ENCODE measurements at places on chromosomes 5 and 9.

DNA sequence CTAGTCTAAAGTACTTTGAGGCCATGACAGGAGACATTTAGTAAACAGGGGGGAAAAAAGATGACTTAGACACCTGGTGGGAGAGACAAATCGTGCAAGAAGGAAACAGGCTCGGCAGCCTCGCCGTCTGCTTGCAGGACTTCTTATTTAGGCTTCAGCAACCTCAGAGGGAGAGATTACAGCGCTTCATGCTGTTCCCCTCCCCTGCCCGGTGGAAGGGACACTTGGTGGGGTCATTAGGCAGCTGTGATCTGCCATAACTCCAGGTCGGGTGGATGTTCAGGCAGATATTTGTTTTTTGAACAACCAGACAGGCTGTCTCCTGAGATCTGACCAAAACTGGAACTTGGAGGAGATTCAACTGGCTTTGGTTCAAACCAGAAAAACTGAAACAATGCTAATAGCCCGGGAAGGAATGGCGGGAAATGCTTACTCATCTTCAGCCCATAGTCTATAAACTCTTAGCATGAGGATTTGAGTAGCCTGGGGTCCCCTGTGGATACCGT lies 38.1 kb upstream of the CD180 start:
- no peak for DNase-seq

- DNase-seq = no peak
Observed at GRCh38 chr9:34957492-34958410, at the start of gene PHF24. Gene PHF24, plus strand, starts transcription at chr9:34958285. Its CDS starts 13,014 bp downstream, at chr9:34971299.

- DNase-seq = no peak
Observed at GRCh38 chr9:130499804-130500263, 55.1 kb downstream of the ASS1 start.

DNA sequence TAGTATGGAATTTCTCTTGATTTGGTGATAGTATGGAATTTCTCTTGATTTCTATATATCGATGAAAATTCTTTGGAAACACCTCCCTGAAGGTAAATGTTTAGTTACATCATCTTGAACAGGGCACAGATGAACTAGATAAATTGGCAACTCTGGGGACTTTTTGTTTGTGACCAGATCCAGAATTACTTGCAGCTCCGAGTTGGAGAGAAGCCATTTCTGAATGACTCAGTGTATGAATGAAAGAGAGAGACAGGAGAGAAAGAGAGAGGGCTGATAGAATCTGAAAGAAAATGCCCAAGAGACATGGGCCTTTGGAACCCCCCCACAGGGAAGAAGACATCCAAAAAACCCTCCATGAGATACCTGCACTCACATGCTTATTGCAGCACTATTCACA lies 14.1 kb downstream of the TNFSF15 start:
- no peak for DNase-seq

DNA sequence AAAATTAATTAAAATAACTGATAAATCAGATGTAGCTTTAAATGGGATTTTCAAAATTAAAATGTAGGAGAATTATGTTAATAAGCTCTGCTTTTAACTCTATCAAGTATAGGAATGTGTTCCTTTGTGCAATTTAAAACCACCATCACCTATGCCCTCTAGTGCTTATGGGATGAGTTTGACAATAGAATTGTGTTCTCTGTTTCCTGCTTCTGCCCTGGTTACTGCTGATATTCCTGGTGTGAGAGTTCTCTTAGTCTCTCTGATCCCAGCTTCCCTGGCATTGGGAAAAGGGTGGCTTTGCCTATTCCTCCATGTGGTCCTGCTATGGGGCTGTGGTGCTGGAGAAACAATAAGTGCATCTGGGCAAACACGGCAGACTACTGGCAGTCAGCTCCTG lies 8.1 kb downstream of the LRRTM2 start:
- no peak for DNase-seq

Measured in NCI-H510A (cell line).